ENCODE measurements at places on chromosomes 4 and X. TPM values are rescaled to one million over a fixed set of nuclear protein-coding genes. Genes with fewer than 3 reads are reported as not detected.
A peak's percentile ranks its signal among the peaks of the same experiment; 100 is the strongest.

USP51 gene
- 2.6 TPM for total RNA-seq

KLB gene
- total RNA-seq: not detected

GRCh38 chrX:55014897-55015299 is 14.7 kb downstream of the APEX2 start:
- DNase-seq: no peak

TEX13D gene
- not detected for total RNA-seq

- DNase-seq: no peak
These were observed 12.5 kb upstream of the UVSSA start for GRCh38 chr4:1334579-1334895.

DNA sequence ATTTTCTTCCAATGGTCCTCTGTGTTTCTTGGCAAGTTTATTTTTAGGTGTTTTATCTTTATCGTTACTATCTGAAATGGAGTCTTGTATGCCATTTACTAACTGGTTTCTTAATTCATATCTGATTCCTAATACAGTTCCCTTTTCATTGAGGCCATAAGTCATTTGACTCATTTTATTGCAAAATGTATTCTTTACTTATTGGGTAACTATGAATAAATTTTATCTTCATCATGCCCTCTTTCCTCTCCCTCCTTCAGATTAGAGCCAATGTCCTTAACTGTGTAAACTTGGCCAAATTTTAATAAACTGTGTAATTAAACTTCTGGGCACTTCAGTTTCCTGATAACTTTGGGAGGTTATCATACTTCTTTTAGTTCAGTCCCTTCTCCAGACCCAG is 19.3 kb upstream of the MSMO1 start:
- DNase-seq: no peak

DNA sequence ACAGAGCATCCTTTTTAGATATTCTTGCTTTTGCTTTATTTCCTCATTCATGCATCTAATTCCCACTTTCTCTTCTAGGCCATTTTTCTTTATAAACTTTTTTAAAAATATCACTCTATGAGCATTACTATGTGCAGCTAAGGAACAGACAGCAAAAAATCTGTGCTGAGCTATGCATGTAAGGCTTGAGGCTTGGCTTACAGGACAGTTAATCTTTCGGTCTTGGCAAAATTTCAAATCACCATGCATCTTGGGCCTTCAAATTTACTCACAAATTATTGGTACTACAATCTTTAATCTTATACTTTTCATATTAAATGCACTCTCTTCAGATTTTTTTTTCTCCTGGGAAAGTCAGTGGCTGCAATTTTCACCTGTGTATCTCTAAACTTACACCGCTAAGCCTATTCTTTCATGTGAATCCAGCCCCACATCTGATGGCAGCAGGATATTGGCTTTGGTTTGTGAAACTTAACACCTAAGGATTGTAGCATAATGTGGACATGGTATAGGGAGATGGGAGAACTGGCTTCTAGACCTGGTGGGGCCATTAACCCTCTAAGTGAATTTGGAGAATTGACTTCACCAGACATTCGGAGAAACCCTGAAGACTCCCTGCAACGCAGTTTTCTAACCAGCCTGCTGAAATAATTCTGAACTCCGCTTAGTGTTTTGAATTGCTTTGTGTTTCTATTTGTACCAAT is 278.3 kb downstream of the SPRY1 start:
- no peak for DNase-seq

GRCh38 chr4:4384837-4385236 is 2.1 kb upstream of the NSG1 start:
- peak; percentile 59 for DNase-seq

DNA sequence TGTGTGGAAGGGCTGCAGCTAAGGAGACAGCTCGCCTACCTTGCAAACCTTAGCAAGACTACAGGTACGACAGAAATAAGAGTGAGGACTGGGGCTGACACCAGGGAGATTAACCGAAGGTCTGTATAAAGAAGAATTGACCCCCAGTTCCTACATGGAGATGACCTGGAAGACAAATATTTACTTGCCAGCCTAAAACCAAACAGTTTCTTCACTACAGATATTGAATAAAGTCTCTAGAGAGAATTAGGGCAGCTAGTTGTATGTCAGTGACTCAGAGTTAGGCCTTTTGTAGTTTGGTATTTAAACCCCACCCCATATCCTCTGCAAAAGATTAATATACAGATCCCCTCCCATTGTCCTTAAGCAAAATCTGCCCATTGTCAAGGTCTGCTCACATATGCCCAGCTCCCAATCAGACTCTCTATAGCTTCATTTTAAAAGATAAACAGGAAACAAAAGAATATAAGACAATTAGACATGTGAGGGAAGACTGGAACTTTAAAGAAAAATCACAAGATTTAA is 28.1 kb upstream of the FRMPD3 start:
- no peak for DNase-seq

DNA sequence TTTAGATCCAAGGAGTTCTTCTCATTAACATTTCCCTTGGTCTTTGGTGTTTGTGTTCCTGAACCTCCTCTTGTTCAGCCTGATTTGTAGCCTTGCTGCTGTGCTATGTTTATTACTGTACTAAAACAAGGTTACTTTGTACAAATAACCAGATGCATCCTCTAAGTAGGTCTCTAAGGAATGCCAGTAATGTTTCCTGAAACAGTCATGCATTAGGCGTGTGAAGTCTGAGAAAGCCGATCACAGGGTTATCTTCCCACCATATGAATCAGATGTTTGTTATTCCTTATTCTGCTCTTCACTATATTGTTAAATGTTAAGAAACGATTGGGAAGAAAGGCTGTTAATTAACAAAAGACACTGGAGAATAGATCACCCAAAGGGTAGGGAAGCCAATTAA is 66.9 kb downstream of the GALNTL6 start:
- DNase-seq: no peak

DNA sequence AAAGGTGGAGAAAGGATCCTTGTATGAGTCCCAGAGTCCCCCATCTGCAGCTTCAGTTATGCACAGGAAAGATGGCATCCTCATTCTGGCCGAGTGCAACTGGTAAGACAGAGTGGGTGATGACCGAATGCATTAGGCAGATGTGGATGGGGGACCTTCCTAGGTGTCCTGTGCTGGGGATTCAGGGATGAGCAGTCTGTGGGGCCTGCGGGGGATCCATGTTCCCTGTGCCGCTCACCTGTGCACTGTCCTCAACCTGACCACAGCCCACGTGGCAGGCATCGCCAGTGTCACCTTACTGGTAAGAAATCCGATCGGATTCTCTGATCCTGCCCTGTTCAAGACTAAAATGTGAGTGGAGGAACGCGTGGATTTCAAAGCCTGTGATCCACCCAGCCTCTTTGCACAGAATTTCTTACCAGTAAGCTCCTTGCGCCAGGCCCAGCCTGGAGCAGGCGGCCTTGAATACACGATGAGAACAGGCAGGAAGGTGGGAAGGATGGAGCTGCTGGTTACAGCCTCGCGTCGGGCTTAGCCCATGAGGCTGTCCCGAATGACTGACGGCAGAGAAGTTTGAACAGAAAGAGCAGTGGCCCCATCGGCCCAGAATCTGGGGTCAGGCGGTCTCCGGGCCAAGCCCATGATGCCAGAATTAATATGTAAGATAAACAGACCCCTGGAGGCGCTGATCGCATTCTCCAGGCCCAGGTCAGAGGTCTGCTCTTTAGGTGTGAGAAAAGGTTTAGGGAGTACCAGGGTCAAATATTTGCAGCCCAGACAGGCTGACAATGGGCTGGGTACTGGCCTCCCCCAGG is 56.5 kb downstream of the CPZ start:
- no peak for DNase-seq

ARX gene
- total RNA-seq: not detected

GRCh38 chr4:154390324-154390723 is 101.3 kb downstream of the DCHS2 start:
- DNase-seq: no peak

DNA sequence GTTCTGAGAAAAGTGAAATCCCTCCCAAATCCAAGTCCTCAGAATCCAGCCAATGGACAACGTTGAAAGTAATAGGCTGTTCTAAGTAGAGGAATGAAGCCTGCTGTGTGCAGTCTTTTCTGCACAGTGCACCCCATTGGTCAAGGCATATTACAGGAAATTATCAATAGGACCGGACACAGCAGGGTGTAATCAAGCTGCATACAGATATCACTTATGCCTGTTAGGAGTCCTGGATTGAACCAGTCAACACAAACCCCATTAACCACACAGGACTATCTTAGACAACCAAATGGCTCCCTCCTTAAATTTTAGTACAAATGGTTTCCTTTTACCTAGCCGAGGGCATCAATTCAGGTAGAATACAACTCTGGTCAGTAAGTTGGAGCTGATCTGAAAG is 34.2 kb upstream of the MAGEA8 start:
- no peak for DNase-seq

GRCh38 chrX:154004315-154004714 is 15.4 kb downstream of the IRAK1 start:
- DNase-seq: no peak

- DNase-seq: no peak
These were observed 6.9 kb downstream of the ANXA10 start for GRCh38 chr4:168099195-168099594.

DNA sequence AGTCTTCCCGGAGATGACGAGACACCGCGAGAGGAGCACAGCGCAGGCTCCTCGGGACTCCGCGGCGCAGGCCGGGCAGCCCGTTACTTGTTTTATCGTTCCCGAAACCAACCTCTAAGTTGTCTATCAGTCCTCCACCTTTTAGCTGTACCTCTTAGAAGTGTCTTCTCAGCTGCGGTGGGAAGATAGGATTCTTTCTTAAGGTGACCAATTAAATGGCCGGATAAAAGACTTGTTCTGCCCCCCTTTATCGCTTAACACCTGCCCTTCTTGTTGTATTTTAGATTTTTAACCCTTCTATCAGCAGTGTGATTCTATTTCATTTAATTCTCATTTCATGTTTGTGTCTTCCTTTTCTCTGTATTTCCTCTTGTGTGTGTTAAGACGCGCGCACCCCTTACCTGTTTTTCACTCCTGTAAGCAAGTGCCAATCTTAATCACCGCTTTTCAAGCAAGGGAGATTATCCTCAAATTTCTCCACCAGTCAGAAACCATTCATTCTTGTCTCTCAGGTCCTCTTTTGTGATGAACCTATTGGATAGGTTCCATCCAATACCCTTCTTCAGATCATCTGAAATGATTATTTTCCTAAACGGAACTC is at the start of gene SLC9B2:
TSS of gene SLC9B2 (minus strand) at position 15 of the 601 bp plus-strand sequence. CDS start 9,211 bp downstream, outside the sequence.
- DNase-seq: no peak

DNA sequence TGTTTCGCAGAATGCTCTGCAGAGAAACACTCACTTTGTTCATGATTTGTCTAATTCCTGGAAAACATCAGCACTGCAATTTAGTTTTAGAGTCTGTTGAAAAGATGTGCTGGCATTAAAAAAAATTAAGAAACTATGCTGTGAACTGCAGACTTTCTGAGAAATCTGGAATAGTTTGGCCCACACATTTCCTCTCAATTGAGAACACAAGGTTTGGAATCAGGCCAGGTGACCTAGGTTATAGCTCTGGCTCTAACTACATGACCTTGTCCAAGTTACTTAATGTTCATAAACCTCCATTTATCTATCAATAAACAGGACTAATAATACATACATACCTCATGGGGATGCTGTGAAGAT is 61.4 kb upstream of the ENPEP start:
- no peak for DNase-seq

TNMD gene
- total RNA-seq: not detected

RPS6KA6 gene
- total RNA-seq: not detected

EPGN gene
- total RNA-seq: not detected

DNA sequence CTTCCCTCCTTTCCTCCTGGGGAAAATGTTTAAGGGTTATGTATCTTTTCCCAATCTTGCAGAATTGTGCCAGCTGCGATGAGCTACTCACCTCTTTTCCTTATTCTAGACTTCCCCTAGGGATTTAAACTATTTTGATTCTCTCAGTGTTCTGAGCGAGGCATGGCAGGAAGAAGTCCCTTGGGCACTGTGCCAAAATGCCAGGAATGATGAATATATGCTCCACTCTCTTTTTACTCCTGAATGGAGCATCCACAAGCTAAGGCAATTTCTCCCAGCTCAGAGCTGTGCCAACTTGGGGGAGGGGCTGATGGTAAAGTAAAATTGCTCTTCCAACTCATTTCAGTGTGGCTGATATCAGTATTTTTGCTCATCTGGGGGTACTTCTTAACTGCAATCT is 4.0 kb upstream of the C4orf17 start:
- no peak for DNase-seq

HSFX1 gene
- 0.58 TPM for total RNA-seq

HPSE gene
- 17.7 TPM for total RNA-seq

LUZP4 gene
- total RNA-seq: not detected

DNA sequence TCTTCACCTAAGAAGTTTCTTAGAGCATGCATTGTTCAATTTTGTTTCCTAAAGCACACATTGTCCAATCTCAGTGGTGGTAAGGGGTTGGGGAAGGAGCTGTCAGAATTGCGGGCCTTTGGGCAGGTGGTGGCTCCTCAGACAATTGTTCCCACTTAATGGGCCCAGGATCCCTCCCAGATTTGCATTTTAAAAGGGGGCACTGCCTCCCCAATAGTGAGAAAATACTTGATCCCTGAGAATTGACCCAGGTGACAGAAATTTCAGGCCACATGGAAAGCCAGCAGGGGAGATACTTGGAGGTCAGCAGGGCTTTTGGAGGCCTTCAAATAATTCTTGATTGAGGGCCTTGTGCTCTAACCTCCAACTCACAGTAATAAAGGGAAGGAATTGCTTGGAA is 217.1 kb downstream of the ZNF674 start:
- no peak for DNase-seq

DNA sequence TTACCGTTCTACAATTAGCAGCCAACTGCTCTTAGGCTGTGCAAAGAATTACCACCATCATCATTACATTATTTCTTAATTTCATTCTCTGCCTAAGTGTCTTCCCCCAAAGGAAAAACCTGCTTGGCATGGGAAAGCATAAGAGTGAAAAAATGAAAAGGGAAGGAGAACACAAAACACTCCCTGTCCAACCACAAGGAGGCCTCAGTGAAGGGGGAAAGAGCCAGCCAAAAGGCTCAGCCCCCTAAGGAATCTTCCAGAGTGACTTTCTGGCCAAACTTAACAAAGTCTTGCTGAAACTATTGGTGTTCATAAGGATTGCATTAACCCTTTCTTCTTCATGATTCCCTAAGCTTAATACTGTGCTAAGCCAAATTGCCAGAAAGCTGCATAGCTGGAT is 287.4 kb downstream of the SMARCA1 start:
- DNase-seq: no peak

ANXA3 gene
- total RNA-seq: 1.9 TPM

DNAAF6 gene
- total RNA-seq: not detected

DNA sequence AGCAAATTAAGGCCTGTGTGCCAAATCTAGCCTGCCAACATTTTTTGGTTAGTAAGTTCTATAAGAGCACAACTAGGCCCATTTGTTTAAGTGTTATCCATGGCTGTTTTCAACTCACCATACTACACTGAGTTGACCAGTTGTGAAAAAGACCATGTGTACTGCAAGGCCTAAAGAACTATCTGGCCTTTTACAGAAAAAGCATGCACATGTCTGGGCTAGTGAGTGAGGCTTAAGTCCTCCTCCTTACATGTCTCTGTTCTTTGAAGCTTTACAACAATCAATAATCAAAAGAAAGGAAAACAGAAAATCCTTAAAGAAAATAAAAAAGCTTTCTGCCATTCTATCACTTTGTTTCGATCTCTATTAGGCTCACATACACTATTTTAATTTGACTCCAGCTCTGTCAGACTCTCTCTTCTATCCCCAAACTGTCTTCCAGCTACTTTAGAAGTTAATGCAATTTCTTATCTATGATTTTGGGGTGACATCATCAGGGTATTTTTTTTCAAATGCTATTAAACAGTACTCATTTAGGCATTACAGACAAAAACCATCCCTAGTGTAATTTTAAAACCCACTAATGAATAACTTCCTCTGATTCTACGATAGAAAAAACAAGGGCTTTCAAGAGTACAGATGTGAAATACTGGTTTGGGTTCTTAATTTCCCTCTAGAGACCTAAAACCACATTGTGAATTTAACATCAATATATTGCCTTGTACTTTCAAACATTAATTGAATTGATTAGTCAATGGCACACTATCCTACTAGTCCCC is 161.8 kb downstream of the MAB21L2 start:
- DNase-seq: no peak
